ENCODE measurements at places on chromosomes 16 and 17.

GRCh38 chr17:75344666-75345065, 55.4 kb upstream of the SLC25A19 start:
- peak; percentile 49 for DNase-seq

DNA sequence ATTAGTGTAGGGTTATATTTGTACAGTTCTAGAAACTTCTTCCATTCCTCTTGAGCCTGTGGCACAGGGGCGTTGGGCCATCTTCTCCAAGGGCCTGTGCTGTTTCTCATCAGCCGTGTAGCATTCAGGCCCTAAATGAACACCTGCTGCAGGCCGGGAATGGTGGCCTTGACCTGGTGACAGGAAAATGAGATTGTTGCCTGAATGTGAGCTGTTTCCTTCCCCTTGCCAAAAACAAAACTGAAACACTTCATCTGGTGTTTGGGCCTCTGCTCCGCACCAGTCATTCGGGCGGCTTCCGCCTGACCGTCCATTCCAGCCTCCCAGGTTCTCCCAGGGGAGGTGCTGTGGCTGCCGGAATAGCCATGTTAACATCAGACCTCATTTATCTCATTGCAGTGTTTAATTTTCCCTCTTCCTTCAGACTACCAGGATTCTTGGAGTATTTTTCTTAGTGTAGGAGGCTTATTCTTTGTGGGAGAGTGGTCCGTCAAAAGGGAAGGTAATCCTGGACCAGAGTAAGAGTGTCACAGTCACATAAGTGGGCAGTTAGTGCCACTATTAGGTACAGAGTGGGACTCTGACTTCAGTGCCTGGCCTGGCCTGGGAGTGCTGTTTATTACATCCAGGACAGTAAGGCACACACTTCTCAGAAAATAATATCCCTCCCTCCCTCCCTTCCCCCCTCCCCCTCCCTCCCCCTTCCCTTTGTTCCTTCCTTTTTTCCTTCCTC, 61.9 kb downstream of the WWP2 start:
- no peak for DNase-seq

GRCh38 chr16:15949210-15950160, at the start of gene ABCC1:
Gene ABCC1 (plus strand): TSS chr16:15949616. CDS start chr16:15949752, 136 bp downstream.
- peak; percentile 66 for DNase-seq

DNA sequence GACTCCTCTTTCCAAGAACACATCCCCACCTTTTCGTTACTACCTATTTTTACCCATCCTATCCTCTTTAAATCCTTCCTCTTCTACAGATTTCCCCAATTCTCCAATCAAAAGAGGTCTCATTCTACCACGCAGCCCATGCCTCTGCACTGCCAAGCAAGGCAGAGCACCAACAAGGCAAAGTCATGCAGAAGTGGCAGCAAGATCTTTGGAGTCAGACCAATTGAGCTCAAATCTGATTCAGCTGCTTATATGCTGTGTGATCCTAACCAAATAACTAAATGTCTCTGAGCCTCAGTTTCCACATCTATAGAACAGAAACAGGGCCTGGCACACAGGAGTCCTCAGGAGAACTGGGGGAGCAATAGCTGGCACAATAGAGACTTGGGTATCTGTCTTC, 41.0 kb downstream of the TOM1L2 start:
- DNase-seq, result no peak

DNA sequence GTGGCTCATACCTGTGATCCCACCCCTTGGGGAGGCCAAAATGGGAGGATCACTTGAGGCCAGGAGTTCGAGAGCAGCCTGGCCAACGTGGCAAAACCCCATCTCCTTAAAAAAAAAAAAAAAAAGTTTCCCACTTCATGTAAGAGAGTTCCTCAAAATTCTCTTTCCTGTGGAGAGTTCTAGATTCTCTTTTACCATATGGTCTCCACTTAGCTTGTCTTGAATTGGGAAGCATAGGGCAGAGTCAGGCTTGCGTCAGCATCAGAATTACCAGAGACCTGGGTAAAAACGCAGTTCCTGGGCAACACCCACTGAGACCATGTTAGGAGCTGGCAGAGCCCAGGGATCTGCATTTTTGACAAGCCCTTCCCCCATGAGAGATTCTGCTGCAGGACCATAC, 158.4 kb downstream of the CCDC182 start:
- DNase-seq, result no peak

DNA sequence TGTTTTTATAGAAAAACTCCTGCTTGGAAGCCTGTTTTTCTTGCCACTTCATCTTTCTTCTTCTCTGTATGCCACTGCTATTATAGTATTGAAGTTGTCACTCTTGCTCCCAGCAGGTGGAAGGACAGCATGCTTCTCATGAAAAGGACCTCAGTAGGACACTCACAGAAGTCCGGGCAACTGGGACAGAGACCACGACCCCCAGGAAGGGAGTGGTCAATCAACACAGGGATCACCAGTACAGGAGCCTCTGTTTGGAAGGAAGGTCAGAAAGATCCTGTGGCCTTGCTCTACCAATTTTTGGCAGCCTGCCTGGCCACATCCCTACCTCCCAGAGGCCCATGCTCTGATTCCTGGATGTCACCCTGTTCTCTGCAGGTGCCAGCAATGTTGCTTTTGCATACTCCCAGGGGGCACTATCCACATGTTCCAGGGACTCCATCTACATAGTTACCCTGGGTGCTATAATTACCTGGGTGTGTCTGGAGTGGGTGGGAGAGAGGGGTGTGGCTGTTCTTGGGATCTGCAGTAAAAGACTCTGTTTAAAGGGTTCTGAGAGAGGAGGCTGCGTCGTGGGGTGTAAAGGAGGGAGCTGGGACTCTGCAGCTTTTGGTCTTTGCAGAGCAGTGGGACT, 13.7 kb upstream of the AKAP10 start:
- no peak for DNase-seq

DNA sequence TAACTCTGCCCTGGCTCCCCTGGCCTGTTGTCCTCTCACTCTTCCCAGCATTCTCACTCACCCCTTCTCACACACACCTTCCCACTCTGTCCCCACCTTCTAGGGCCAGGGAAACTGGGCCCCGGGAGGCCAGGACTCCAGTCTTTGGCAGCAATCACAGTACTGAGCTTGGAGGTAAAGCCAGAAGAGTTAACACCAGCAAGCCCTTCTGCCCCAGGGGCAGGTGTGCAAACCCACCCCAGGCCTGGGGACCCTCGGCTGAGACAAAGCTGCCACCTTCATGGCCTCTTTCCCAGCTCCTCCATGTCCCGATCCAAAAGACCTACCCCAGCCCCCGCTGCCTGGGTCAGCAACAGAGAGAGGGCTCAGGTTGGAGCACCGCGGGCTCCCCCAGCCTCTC, 36.9 kb upstream of the MLKL start:
- DNase-seq, result no peak

- peak; percentile 28 for DNase-seq
Measured at GRCh38 chr17:50956750-50957523, 90.8 kb upstream of the TOB1 start.

DNA sequence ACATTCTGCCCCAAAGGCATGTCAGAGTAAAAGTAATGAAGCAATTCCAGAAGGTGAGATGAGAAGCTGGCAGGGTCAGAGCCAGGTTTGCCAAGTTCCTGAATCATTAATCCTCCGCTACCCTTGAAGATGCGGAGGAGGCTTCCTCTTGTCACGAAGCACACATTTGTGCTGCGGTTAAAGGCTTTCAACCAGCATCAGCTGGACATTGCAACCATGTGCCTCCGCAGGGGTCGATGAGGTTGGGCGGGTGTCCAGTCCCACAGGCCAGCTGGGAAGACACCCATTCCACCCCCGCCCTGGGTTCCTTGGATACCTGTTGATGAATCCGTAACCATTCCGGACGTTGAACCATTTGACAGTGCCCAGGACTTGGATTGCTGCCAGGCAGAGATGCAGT, 1.3 kb downstream of the YBX2 start:
- no peak for DNase-seq

DNA sequence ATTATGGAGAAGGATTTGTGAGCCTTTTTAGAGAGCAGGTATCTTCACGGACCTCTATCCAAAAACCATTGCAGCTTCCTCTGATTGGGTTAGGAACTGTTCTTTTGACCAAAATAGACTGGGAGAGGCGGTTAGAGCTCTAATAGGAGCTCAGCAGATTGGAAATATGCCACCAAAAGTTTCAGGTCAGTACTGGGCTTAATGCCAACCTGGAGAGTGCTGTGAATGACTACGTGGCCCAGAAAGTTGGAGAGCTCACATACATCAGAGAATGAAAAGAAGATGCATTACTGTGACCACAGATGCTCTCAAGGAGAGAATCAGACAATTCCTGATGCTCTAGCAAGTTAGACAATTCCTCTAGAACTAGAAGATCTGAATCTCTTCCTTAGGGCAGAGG, 86.5 kb downstream of the ABCA8 start:
- no peak for DNase-seq

DNA sequence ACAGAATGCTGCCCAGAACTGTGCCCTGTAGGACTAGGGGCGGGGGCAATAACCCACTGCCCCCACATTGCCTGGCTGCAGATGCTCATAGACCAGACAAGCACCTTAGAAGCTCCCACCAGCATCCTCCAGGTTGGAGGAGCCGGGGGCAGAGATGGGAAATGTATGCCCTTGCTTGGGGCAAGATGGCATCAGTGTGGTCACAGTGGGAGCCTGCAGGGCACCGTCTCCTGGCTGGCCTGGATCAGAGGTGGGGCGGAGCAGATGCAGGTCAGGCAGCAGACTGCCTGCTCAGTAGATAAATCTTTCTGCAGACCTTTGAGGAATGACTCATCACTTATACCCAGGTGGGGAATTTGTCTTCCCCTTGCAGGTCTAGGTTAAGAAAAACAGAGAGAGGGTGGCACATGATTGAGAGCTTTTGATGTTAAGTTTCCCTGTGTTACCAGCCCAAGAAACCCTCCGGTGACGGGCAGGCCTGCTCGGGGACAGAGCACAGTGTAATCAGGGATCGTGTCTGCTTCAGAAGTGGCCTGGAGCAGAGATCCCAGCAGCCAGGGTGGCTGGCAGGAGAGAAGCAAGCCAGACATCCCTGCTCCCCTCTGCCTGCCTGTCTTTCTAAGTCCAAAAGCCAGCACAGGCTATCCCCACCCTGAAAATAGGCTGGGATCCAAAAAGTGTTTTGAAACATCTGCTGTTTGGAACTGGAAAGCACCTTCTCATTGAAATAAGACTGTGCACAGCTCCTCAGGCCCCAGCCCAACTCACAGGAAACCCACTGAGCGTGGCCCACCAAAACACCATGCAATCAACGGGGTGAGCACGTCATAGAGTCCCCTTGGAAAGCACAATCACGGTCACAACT, 50.7 kb upstream of the RPL38 start:
- no peak for DNase-seq

DNA sequence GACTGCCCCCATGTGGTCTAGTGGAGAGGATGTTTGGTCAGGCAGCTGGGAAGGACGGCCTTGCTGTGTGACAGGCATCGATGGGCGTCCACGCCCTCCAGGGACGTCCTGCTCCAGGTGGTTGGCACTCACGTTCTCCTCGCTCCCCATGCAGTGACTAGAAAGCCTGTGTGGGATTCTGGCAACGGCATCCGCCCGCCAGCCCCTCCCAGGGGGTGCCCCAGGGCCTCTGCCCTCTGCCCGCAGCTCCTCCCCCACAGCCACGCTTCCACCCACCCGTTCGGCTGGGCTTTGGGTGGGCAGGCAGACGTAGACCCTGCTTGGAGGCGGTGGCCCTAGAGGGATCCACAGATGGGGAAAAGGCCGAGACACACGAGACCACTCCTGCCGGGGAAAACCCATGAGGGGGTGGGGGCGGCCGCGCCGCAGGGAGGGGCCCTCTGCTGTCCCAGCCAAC, 4.7 kb upstream of the IL17C start:
- DNase-seq, result peak; percentile 66

GRCh38 chr17:73551759-73552158, 92.5 kb downstream of the SDK2 start:
- DNase-seq, result no peak

DNA sequence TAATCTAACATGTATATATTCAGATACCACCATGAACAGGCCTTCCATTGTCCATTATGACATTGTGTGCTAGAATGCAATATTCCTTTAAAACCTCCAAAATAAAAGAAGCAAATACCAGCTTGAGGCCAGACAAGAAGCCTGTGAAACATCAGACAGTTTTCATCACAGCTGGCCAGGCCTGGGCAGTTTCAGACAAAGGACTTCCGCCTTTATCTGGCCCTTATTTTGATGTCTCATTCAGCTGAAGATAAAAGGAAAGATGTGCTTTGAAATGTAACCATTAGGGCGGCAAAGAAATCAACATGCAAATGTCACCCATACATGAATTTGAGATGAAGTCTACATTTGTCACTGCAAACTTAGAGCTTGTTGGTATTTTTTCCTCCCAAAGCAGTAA, 737.5 kb downstream of the KCNJ2 start:
- no peak for DNase-seq

DNA sequence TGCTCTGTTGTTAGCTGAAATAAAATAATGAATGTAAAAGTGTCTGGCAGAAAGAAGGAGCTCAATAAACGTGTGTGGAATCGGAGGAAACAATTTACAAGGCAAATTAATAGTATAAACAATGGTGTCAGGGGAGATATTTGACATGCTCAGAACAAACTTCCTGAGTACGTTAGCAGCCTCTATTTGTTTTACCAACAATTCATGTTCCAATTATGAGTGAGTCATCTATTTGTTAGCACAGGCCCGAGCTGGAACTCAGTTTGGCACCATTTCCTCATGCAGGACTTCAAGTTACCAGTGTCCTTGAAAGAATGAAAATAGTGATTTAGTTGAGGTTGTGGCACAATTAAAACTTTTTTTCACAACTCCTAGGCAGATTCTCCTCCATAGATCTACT, 9.1 kb downstream of the ASIC2 start:
- DNase-seq, result no peak

DNA sequence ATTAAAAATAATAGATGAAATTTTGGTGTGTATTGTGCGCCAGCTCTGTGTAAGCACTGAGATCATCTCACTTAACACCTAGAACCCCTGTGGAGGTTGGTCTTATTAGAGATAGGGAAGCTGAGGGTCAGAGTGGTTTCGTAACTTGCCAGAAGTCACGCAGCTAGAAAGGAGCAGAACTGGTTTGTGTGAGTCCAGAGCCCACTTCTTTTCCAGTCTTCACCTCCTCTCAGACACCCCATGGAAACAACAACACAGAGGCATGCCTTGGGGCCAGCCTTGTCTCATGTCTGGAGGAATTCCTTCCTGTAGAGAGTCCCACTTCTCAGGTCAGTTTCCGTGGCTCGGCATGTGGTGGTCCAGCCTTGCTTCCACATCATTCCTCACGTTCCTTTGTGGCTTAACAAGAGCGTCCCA, 16.5 kb downstream of the YPEL2 start:
- no peak for DNase-seq

DNA sequence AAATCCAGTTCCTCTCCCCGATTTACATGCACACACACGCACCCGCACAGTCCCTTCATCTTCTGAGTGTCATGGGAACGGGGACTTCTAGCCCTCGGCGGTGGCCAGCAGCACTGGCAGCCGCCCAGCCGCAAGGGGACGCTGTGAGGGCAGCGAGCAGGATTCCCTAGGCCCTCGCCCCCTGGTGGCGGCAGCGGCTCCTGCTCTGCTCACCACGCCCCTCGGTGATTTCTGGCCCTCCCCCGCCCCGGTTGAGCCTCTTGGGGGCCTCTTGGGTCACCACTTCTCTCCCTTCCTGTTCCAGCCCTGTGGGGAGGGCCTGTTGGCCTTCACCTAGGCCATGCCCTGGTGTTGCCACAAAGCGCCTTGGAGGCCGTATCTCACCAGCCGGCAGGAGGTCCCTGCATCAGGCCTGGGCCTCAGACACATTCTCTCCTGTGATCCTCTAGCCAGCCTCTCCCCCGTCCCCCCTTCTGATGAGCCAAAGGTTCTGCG, 75.2 kb upstream of the KSR1 start:
- DNase-seq, result peak; percentile 48
